NT2/D1 (cell line): ENCODE measurements at places on chromosomes 16 and 17.

GRCh38 chr17:69959283-69959682 is 115.7 kb upstream of the KCNJ16 start:
- no peak for DNase-seq

DNA sequence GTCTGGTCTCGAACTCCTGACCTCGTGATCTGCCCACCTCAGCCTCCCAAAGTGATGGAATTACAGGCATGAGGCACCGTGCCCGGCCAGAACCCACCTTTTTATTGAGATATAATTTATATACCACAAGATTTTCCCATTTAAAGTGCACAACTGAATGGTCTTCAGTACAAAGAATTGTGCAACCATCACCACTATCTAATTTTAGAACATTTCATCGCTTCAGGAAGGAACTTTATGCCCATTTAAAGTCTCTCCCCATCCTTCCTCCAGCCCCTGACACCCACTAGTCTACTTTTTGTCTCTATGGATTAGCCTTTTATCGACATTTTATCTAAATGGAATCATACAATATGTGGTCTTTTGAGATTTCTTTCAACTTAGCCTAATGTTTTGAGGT is 25.4 kb upstream of the HELZ start:
- no peak for DNase-seq

DNA sequence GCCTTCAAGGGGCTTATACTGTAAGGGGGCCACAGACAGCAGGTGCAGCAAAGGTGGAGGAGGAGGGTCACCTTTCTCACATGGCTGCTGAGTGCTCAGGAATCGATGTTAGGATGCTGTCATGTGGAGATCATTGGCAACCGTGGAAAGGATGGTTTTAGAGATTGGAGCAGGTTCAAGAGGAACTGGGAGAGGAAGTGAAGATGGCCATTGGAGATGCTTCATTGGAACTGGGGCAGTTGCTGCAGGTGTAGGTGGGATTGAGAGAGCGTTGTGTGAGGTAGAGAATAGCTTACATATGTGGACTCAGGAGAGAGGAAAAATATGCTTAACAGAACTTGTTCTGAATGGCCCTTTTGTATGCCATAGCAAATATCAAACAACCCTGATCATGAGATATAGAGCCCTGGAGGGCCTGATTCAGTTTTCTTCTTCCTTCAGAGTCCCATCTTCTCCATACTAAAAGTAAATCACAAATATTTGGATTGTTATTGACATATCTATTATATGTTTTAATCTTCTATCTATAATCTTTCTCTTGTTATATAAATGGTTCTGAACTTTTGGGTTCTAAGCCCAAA is 40.8 kb downstream of the LDHD start:
- DNase-seq, result no peak

- DNase-seq, result no peak
These were observed 19.2 kb upstream of the SPNS2 start for GRCh38 chr17:4479340-4479981.
